ENCODE measurements at places on chromosomes 7 and 10.

DNA sequence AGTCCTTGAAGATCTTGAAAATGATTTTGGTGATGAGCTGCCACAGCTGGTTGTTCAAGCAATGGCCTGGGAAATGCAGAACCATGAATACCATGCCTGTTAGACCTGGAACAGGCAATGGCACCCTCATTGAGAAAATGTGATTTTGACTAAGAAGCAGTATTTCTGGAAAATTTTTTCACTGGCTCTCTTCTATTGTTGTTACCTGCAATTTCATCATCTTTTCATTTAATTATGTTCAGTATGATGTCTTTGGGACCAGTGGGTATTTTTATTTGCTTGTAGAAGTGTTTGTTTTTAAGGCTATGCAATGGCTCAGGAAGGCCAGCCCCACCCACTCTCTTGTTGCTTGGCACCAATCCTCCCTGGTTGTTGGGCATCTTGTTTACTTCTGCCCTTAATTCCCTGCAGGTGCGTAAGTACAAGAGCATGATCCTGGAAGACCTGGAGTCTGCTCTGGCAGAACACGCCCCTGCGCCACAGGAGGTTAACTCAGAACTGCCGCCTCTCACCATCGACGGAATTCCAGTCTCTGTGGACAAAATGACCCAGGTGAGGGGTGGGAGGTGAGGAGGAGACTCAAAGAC lies 78.6 kb downstream of the NRF1 start:
- DNase-seq: no peak

GRCh38 chr10:125035136-125035535 lies 93.2 kb downstream of the ZRANB1 start:
- DNase-seq: no peak

DNA sequence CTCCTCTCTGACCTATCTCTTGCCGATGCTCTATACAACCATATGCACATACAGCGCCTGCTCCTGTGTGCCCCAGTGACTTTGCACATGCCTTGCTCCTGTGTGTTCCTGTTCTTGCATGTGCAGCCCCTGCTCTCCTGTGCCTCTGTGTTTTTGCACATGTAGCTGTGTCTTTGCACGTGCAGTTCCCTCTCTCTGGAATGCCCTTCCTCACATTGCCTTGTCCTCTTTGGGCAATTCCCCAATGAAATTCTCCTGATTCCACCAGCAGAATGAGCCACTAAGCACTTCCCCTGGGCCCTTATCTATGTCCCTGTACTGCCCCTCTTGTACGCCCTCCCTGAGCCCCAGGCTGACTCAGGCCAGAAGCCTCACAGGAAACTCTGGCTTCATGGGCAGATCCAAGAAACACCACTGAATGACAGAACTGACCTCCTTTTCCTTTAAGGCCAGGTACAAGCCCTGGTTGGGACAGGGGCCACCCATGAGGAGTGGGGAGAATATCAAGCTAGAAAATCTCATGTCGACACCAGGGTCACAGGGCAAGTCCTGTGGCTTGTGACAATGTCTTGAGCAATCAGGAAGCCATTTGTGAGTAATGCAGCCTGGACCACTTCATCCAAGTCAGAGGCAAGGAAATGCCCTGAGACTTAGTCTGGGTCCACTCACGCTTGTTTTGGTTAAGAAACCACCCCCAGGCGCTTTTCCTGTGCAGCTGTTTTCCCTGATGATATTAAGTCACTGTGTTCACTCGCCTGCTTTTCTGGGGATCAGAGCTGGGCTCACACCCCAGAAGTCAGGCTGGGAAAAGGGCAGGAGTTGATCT lies 1.9 kb upstream of the ARHGAP22 start:
- no peak for DNase-seq

- no peak for DNase-seq
Observed at GRCh38 chr7:135447748-135448147, 62.2 kb downstream of the CNOT4 start.

DNA sequence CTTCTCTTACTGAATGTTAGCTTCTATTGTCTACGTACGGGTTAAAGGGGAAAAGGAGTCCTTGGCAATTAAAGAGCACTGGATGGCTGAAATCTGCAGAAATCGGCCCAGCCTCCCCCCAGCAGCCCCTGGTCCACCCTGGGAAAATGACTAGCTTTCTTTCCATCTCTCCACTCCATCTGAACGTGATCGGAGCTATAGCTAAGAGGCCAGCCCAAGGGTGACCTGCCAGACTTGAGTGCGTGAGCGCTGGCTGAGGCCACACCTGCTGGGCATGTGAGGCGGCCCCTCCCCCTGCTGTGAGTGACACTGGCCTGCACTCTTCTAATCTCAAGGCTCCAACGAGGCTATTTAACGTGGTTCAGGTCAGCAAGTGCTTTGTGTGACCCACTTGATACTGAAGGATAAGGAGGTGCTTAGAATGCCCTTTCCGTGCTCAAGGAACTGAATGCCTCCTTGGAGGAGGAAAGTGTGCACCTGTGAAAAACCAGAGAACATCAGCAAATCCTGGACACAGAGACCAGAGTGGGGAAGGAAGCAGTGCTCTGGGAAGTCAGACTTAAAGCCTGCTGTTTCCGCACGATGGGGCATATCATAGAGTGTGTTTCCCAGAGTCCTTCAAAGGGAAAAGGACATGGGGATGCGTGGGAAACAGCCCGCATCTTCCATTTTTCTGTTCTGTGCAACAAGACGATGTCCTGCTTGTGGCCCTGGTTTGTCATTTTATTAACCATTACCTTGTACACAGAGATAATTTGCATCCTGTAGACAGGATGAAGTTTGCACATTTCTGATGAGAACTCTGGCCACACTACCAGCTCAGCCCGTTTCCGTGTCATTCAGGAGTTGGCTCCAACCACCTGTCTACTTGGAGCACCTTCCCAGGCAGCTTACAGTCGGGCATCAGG lies 12.5 kb upstream of the MNX1 start:
- DNase-seq: no peak

DNA sequence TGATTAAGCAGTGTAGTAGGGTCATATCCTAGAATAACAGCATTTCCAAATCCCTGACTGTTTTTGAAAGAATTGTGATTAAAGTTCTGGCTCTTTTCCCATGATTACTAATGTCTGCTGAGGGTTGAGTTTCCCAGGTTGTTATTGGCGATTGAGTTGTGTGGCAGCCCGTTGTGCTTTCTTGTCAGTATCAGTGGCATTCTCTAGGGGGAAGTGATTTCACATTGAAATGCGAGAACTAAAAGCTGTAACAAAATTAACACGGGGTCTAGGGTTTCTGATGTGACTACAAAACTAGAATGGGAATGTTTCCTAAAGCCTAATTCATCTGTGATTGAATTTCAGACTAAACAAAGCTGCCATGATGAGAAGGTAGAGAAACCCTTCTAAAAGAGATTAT lies 349.4 kb downstream of the EXOC4 start:
- no peak for DNase-seq

- DNase-seq: no peak
Observed at GRCh38 chr10:121921238-121921931, 6.4 kb downstream of the ATE1 start.

Measured in activated CD4-positive, CD25-positive, alpha-beta regulatory T cell (primary cell).